ENCODE measurements at places on chromosomes 1 and 21.
A peak's percentile ranks its signal among the peaks of the same experiment; 100 is the strongest.

DNA sequence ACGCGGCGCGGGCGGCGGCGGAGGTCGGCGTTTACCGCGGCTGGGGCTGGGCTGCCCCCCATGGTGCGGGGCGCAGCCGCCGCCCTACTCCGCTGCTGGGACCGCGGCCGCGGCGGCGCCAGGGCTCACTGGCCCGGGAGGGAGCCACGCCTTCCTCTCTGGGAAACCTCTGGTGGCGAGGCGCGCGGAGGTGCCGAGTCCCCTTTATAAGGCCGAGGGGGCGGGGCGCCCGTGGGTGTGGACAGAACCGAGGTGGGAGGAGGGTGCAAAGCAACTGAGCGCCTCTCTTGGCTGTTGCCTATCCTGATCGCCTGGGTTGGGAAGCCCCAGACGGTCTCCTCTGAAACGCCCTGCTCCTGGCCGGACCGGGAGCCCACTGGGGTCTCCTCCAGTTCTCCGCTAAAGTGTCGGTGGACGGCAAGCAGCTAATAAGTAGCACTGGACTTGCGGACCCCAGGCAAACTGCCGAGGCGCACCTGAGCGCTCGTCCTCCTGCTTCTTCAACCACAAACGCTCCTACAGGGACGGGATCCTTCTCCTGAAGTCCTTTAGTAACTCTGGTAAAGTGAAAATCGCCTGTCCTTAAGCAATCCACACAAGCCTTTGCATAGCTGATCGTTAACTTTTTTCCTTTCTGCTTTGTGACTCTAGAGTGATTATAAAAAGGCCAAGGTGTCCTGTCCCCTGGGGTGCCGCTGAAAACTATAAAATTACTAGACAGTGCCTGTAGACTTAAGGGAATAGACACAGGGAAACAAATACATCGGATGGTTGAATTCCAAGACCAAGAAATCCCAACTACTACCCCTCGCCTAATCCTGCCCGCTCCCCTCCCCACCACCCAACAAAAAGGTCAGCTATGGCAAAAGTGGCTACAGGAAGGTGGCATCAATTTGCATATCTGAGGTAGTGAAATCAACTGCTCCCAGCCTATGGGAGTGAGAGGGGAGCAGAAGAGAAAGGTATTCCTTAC, at the start of gene PTGER3:
PTGER3 (minus strand) TSS at position 182 of the 973 bp plus-strand sequence. CDS start 239 bp downstream, outside the sequence.
- DNase-seq, result peak; percentile 57

- DNase-seq, result no peak
Measured at GRCh38 chr1:49111931-49112330, 335.2 kb upstream of the BEND5 start.

GRCh38 chr1:37888022-37888700, 28.8 kb upstream of the MTF1 start:
- no peak for DNase-seq

DNA sequence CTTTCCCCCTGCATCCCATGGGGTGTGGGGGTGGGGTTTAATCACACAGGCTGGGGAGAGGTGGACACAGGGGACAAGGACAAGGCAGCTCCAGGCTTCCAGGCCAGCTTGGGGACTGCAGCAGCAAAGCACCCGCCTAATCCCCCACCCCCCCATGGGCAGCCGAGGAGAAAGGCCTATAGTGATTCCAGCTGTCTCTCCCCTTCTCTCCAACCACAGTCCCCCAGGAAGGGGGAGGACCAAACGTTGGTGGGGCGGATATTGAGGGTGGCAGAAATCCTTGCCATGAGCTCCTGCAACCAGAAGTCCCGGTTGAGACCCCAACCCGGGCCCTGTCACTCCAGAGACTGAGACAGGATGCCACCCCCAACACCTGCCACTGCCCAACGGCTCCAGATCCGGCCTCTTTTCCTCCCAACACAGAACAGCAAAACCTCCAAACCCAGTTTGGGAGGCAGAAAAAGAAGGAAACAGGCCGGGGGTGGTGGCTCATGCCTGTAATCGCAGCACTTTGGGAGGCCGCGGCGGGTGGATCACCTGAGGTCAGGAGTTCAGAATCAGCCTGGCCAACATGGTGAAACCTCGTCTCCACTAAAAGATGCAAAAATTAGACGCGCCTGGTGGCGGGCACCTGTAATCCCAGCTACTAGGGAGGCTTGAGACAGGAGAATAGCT, 1.7 kb downstream of the EPHA2 start:
- peak; percentile 43 for DNase-seq

DNA sequence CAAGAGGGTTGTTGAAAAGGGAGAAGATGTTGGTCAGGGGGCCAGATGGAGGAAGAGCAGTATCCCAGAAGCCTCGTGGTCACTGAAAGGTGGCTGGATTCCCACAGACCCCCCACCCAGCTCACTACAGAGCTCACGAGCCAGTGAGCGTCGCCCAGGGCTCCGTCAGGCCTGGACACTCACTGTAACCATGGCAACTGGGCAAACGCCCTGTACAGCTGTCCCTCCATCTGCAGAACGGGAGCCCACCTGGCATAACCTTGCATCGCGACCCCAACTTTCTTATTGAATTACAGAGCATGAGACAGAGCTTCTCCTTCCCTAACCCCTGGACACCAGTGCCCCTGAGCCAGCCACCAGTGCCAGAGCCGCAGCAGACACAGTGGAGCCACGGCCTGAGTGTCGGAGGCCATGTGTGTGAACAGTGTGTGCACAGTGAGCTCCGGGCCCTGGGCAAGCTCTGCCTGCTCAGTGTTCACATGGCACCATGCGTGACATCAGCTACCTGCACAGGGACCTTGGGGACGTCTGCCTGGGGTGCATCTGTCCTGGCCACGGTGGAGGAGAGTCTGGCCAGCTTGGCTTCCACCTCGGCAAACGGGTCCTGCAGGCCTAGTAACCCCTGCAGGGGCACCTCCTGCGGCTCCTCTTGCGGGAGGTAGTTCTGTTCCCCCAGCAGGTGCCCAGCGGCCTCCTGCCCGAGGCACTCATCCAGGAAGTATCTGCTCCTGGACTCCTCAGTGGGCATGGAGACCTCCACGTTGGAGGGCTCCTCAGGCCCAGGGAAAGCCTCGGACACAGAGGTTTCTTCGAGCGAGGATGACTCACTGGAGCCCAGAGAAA, 25.9 kb upstream of the DDOST start:
- DNase-seq, result no peak

DNA sequence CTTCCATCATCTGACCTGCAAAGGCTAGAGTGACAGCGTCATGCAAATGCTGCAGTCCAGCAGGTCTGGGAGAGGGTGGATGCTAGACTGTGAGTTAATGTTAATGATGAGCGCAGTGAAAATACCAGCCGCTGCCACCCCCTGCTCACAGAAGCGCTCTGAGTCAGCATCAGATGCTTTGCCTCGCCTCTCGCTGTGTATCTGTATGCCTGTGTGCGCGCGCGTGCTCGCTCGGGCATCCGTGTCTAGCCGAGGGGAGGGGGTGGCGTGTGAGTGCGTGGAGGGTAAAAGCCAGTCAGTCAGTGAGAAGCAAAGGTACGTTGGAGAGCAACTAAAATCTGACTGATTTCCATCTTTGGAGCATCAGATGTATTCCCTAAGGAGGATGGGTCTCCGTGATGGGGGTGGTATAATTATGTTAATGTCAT, 858.7 kb downstream of the USP25 start:
- peak; percentile 74 for DNase-seq

- DNase-seq, result no peak
Measured at GRCh38 chr1:22639286-22639685, 2.9 kb downstream of the C1QA start.

DNA sequence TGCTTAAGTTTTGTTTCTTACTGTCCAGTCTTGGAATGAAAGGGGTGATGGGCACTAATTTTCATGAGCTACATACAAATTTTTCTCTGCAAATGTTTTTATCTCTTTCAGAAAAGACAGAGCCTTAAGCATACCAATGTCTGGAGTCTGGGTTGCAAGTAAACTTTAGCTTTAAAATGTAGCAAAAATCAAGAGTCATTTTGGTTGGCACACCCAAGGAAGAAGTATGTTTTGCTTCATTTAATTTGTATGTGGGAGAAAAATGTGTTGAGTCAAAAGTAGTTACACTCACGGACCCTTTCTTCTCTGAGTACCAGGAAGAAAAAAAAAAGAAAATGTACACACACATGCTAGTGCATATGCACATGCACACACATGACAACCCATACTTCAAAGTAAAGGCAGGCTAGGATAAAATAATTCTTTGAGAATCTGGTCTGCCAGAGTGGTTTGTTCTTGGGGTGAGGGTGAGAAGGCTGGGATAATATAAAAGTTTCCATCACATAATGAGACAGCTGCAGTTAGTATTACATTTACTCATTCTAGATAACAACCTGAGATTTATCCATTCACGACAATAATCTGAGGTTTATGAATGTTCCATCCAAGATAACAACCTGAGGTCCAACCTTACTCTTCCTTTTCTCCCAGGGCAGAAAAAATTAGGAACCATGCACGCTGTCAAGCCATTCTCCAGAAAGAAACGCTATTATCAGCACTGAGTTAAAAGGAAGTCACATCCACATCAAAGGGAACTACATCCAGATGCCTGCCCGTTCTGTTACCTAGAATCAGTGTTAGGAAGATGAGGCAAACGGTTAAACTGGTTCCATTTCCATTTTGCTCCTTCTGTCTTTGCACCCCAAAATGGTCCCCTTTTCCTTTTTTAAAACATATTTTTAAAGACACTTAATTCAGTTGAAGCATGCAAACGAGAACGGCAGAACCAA, 9.3 kb downstream of the DPYD start:
- no peak for DNase-seq

DNA sequence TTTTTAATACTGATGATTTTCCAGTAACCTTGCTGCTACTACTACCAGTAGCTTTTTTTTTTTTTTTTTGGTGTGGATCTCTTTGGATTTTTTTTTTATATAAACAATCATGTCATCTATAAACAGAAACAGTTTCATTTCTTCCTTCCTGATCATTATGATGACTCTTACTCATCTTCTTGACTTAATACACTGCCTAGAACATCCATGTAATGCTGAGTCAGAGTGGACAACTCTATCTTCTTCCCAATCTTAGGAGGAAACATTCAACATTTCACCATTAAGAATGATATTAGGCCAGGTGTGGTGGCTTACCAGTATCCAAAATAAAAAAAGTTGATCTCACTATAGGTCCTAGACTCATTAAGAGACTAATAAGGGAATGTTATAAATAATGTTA, 69.1 kb downstream of the RUSC1 start:
- DNase-seq, result no peak

DNA sequence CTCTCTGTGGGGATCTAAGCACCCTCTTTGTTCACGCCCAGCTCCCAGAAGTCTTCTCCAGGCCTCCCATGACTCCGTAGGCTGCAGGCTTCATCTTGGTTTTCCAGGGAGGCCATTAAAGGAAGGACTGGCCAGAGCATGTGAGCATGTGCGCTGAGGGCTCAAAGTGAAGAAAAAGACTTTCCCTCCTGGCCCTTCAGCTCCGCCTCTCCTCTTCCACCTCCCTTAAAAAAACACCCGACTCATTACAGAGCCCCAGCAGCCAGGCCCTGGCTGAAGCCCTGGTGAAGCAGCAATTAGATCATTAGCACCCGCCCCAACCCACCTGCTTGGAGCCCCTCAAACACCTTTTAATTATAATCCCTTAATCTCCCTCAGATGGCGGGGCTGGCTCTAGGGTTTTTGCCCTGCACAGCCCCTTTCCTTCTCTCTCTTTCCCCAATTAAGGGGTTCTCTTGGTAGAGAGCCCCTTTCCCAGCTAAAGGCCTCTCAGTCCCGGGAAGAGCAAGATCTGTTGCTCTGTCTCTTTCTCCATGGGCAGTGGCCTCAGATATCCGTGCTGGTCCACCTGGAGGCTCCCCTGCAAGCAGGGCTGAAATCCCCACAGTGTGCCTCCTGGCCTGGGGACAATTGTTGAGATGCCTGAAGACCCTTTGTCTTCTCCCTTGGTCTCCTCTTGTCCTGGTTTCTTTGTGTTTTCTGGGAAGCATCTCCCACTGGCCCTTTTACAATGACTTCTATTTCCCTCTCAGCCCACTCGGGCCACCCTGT, 30.5 kb downstream of the RHBG start:
- DNase-seq, result no peak

- DNase-seq, result no peak
Measured at GRCh38 chr1:206770531-206771337, at the start of gene IL19. IL19 (plus strand) TSS chr1:206770773; CDS start chr1:206836663, 65,890 bp downstream.

DNA sequence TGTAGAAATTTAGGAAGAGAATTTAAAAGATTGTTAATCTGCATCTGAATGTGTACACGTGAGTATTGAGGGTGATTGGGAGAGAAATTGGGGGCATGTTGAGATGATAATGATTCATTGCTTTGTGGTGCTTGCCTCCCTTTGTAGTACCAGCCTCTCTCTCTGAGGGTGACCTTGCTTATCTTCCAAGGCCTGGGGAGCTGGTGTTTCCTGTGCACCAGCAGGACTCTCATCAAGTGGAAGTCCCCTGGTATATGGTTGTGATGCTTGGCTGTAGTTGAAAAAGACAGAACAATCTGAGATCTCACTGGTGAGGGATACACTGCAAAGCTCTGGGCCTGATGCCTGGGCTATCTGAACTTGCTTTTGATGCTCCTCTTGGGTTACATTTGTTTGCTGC, 4.0 kb downstream of the TCHHL1 start:
- no peak for DNase-seq

GRCh38 chr1:22222723-22223122, 79.8 kb upstream of the WNT4 start:
- no peak for DNase-seq

GRCh38 chr1:76371941-76372340, 297.4 kb downstream of the ST6GALNAC3 start:
- no peak for DNase-seq

DNA sequence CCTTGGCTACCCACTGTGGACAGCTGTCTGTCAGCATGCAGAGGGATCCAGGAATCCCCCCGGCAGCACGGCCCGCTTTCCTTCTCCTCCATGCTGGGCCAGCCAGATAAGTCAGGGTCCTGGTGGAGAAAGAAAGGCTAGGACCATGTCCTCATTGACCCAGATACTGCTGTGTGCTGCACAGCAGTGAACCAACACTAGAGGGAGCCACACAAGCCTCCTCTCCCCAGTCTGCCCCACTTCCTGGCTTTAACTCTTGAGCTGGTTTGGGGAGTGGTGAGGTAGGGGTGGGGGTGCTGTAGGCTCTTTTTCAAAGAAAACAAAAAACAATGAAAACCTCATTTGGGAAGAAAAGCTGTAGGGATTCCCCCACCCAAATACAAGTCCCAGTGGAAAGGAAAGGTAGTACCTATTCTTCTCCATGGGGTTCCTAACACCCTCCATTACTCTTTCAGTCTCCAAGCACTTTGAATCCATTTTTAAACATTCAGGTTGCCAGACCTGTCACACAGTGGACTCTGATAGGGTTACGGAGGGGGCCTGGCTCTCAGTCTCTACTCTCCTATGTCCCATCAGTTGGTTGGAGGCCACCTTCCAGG, 84.9 kb upstream of the CD1D start:
- peak; percentile 16 for DNase-seq

DNA sequence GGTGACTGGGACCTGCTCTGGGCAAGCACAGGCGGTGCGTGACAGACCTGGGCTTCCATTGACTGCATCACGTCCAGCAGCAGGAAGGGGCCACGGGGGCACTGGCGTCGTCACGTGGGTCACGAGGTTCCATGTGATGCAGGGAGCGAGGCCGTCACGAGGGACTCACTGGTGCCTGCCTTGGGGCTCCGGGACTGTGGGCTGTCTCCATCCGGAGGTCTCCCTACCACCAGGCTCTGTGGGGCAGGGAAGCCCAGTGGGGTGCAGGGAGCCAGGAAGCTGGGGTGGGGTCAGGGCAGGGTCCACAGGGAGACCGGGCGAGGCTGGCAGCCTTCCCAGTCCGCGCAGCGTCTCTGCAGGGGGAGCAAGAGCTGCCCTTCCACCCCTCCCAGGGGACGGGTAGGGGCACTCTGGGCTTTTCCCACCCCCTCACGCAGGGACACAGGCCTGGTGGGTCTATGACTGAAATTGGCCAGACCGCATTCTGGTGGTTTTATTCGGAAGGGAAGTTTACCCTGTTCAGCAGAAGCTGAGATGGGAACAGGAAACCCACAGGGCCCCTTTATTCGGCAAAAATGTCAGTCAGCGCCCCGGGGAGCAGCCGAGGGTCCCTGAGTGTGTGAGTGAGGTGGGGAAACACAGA, 416 bp upstream of the TNFRSF14 start:
- peak; percentile 67 for DNase-seq
